ENCODE measurements at places on chromosomes 2 and 18.
A peak's percentile ranks its signal among the peaks of the same experiment; 100 is the strongest.

- DNase-seq: peak; percentile 35
These were observed 273.9 kb downstream of the MYT1L start for GRCh38 chr2:2057125-2057721.

DNA sequence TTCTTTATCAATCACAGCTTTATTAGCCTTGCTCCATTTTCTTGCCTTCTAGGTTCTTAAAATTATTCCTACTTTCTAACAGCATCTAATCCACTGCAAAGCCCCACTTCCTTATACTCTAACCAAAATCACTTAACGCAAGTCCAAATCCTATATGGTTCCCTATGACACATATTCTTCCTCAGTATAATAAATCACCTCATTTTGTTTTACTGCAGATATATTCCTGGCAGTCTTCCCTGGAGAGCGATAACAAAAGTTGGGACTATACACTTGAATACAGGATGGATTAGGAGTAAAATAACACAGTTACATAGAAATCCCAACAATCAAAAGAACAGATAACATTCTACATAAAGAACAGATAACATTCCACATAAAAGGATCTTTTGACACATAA lies 144.8 kb downstream of the ATAD2B start:
- DNase-seq: no peak

GRCh38 chr2:36477746-36478145 lies 120.2 kb downstream of the FEZ2 start:
- DNase-seq: no peak

- no peak for DNase-seq
These were observed 91.3 kb downstream of the ACVR1 start for GRCh38 chr2:157784823-157785175.

DNA sequence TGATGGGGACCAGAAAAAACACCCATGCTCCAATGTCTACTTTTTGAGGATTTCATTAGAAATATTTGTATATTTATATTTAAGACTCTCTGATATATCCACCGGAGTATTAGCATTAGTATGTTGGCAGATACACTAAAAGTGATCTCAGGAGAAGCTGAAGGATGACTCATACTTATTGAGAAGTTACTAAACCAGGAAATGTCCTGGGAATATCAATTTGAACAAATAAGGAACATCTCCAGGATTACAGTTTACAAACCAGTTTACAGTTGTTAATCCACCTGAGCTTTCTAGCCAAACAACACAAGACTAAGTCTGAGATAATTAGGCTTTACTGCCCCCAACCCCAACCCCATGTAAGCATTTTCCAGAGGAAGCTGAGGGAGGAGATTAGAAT lies 16.1 kb upstream of the DPP4 start:
- DNase-seq: no peak

DNA sequence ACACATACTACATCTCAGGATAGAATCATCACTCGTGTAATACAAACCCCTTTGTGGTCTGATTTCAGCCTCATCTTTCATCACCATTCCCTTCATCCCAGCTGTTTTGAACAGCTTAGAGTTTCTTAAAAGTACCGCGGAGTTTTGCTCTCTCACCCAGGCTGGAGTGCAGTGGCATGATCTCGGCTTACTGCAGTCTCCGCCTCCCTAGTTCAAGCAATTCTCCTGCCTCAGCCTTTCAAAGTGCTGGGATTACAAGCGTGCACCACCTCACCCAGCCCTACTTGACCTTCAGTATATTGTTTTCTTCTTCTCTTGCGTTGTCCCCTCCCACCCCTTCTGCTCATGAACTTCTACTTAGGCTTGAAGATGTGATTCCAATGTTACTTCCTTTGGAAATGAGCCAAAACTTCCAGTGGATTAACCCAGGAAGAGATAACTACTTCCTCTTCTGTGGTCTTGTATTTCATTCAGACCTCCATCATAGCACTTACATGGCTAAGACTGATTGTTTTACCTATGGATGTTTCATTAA lies 15.8 kb downstream of the ERLEC1 start:
- no peak for DNase-seq

- no peak for DNase-seq
These were observed 71.2 kb downstream of the COBLL1 start for GRCh38 chr2:164770421-164770916.

- DNase-seq: no peak
These were observed 72.3 kb downstream of the FMNL2 start for GRCh38 chr2:152407204-152407721.

DNA sequence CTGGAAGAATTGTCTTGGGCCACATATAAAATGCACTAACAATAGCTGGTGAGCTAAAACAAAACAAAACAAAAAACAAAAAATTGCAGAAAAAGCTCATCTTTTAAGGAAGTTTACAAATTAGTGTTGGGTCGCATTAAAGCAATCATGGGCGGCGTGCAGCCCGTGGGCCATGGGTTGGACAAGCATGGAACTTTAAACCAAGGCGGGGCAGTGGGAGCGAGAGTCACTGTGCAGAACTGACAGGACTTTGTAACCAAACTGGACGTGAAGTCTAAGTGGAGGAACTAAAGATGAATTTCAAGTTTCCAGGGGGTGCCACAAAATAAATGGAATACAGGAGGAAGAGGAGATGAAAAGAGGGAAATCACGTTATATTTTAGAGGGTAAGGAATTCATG lies 80.7 kb downstream of the PSMG2 start:
- DNase-seq: no peak

DNA sequence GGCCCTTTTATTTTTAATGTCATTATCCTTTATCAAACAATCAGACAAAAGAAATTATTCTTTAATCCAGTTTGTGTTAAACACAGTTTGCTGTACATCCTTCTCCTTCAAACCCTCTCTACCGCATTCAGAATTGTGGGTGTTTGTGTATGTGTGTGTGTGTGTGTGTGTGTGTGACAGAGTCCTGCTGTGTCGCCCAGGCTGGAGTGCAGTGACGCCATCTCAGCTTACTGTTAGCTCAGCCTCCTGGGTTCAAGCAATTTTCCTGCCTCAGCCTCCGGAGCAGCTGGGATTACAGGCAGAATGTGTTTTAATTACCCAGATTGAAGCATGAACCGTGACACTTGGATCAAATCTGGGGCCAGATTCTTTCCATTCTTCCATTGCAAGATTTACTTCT lies 723.7 kb downstream of the DCDC2C start:
- no peak for DNase-seq

GRCh38 chr2:173126819-173127218 lies 51.2 kb downstream of the MAP3K20 start:
- DNase-seq: no peak

DNA sequence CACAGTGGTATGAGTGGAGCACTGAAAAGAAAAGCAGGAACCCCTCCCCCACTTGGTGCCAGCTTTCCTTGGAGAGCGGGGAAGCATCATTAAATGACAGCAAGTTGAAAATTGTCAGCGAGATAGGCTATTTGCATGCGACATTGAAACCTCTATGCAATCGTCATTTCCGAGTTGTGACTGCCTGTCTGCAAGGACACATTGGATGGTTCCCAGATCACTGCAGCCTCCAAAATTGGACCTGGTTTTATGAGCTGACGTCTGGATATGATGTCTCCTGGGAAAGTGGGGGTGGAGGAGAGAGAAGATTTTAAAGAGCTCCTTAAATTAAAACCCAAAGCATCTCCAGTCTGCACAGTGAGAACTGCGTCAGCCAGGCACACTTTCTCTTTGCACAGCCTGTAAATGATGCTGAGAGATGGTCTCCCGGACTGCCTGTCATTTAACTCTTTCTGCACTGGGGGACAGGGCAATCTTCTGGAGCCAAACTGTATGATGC lies 57.8 kb upstream of the KIF5C start:
- DNase-seq: peak; percentile 25

GRCh38 chr2:14223576-14223975 lies 408.9 kb upstream of the LRATD1 start:
- DNase-seq: no peak

DNA sequence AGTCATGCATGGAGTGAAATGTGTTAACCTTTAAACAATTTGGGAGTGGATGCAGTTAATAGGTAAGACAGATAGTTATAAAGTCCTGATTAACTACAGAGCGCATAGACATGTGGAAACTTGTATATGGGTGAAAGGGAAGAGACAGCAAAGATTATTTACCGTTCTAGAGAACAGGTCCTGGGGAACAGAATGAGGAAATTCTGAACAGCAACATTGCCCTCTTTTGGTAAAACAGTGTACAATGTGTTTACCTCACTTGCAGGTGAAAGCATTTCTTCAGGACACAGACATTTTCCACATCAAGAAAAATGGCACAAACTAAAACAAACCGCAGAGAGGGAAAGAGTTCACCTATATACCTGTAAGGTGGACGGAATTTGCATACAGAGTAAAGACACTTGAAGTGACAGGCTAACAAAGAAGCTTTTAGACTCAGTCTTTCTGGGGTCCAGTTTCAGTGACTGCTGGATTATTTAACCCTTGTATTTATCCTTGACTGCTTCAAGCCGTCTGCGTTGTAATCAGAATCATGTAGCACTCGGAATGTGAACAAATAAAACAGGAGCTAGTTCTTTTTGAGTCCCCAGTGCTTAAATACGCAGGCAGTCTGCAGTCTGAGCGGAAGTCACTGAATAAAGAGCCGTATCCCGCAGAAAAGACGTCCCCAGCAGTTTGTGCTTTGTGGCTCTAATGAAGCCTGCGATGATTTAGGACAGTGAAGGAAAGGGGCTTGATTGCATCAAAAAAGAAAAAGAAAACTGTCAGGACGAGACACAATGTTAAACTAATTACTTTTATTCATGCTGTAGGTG lies 364.8 kb upstream of the GALNT5 start:
- DNase-seq: peak; percentile 25

- no peak for DNase-seq
These were observed 623.2 kb upstream of the ID2 start for GRCh38 chr2:8058652-8059051.

DNA sequence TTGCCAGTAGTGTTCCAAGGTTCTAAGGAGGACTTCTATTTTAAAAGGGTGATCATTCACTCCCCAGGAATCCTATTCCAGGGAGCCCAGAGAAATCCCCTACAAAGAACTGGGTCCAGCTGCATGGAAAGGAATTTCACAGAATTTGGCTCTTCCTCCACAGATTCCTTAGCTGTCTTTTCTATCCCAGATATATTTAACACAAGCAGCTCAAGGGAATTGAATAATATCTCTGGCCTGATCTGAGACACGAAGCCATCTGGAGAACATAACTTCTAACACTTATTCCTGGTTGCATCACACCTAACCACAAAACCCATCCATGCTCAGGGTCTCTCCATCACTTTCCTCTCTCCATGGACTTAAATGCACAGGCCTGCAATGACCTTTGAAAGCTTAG lies 306.7 kb upstream of the ACVR2A start:
- DNase-seq: no peak

DNA sequence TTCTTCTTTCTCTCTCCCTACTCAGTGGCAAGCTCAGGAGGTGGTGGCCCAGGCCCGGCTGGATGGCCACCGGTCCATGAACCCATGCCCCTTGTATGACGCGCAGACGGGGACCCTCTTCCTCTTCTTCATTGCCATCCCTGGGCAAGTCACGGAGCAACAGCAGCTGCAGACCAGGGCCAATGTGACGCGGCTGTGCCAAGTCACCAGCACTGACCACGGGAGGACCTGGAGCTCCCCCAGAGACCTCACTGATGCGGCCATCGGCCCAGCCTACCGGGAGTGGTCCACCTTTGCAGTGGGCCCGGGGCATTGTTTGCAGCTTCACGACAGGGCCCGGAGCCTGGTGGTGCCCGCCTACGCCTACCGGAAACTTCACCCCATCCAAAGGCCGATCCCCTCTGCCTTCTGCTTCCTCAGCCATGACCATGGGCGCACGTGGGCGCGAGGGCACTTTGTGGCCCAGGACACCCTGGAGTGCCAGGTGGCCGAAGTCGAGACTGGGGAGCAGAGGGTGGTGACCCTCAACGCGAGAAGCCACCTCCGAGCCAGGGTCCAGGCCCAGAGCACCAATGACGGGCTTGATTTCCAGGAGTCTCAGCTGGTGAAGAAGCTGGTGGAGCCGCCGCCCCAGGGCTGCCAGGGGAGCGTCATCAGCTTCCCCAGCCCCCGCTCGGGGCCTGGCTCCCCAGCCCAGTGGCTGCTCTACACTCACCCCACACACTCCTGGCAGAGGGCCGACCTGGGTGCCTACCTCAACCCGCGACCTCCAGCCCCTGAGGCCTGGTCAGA lies 1.8 kb downstream of the NEU2 start:
- no peak for DNase-seq

DNA sequence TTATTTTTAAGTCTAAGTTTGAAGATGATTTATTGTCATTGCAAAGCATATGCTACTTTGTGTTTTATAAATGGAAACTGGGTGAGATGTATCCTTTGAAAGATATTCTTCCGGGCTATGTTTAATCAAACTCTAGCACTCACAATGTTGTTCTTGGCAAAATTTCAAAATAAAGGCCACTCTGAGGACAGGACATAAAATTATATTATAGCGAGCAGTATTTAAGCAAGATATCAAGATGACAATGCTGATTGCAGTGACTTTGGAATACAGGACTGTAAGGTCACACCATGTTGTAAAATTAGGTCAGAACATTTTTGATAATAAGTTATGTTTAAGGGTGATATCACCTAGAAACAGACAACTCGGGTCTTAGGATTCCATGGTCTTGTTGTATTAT lies 14.2 kb downstream of the RPRM start:
- DNase-seq: no peak

DNA sequence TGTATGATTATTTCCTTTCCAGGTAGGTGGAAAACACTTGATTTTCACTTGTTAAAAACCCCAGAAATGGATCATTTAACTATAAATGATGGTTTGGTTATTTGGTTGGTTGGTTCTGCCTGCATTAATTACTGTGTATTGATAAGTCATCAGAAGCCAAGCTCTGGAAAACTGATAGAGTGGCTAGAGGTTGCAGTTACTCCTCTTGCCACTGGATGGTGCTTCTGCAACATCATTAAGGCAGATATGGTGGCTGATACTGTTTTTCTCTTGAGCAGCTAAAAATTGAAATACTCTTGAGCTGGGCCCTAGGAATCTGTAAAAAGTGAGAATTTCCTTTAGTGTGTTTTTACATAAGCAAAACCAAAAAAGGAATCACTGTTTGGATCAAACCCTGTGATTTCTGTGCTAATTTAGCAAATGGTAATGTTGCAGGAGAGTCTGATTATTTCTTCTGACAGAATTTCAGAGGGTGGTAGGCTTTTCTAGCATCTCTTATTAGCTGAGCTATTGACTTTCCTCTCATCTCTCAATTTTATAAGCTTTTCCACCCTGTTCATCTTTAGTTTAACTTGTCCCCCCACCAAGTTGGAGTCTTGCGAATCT lies 54.3 kb downstream of the RAB10 start:
- no peak for DNase-seq

GRCh38 chr2:209160800-209161588 lies 262.9 kb upstream of the MAP2 start:
- no peak for DNase-seq

DNA sequence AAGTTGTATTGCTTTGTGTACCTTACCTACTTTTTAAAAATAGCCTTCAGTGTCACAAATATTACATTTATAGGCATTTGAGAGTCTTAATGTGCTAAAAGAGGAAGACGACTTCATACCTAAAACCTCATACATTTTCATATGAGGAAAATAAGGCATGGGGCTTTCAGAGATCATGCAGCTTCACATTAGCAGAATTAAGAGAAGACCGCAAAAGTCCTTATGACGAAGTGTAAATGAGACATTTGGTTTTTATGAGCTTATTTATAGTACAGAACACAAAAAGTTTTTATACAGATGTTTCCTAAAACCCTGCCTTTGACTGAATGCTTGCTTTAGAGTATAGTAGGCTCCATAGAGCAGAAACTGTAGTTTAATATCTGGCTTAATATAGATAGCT lies 10.1 kb upstream of the CCDC138 start:
- no peak for DNase-seq

GRCh38 chr2:51812138-51812866 lies 780.4 kb upstream of the NRXN1 start:
- DNase-seq: no peak

GRCh38 chr2:69769272-69769671 lies 27.3 kb downstream of the ANXA4 start:
- no peak for DNase-seq

All from right hindlimb (tissue), 1 donor.